Activated CD4-positive, alpha-beta T cell treated with anti-CD3 and anti-CD28 coated beads, Interleukin-10, Interleukin-2, amounts not matched to agents 100 ng/mL and 50 ng/mL, durations not matched to agents 16 hours and 8 hours (primary cell): ENCODE measurements at places on chromosomes 16 and 17.

DNA sequence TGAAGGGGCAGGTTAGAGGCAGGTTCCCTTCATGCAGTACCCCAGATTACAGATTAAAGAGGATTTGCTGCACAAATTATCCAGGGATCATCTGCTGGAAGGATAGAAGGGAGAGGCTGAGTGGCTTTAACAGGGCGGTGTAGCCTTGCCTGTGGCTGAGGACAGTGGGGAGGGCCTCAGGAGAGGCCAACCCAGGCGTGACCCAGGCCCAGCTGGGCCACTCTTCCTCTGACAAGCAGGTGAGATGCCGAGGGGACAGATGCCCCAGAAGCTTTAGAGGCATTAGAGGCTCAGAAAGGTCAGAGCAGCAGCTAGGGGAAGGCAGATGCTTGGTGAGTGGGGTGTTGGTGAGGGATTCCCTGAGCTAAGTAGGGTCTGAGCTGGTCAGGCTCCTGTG lies 18.1 kb upstream of the MTMR4 start:
- no peak for DNase-seq

- no peak for DNase-seq
Observed at GRCh38 chr17:14793237-14793636, 471.9 kb downstream of the PMP22 start.

DNA sequence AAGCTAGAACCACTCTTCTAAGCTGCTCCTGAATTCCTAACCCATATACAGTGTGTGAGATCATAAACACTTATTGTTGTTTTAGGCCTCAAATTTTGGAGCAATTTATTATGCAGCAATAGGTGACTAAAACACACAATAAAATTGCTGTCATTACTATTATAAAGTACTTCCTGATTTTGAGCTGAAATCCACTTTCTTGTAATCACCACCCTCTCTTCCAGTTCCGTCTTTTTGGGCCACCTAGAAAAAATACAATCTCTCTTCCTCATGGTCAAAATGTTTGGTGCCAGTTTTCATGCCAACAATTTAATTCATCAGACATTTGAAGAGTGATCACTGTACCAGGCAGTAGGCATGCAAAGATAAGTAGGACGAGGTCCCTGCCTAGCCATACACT lies 43.3 kb upstream of the NF1 start:
- DNase-seq, result no peak

DNA sequence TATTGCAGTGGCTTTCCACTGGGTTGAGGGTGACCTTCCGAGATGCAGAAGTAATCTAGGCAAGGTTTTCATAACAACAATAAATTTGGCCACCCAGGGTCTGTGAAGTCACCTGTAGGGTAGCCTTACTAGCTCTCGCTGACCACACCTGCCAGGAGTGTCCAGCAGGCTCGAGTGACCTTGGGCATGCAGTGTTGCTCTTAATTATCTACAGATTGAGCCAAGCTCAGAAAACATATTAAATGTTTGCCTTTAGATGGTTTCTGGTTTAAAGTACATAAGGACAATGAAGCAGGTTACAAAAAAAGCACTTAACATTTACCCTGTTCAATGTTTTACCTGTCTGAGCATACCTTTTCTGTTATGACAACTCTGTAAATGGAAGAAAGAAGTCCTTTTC lies 1.8 kb downstream of the TBC1D24 start:
- no peak for DNase-seq

DNA sequence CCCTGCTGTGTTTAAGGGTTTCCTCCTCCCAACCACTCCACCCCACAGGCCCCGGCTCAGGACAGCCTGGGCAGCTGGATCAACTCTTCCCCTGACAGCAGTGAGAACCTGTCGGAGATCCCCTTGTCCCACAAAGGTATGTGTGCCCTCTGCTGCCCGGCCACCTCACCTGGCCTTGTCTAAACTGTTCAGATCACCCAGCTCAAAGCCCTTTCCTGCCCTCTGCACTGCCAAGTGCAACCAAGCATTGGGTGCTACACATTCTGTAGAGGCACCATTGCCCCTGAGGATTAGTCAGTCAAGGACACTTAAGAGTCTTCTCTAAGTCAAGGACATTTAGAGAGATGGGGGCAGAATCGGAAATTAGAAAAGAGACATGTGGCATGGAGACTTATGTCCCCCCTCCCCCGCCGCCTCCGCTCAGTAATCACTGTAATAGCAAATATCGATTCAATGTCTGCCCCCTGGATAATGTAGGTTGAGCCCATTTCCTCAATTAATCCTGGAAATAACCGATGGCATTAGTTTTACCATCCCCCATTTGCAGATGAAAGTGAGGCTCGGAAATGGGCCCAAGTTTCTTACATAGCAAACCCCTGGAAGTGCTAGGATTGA lies 8.1 kb downstream of the BTBD17 start:
- DNase-seq, result no peak

DNA sequence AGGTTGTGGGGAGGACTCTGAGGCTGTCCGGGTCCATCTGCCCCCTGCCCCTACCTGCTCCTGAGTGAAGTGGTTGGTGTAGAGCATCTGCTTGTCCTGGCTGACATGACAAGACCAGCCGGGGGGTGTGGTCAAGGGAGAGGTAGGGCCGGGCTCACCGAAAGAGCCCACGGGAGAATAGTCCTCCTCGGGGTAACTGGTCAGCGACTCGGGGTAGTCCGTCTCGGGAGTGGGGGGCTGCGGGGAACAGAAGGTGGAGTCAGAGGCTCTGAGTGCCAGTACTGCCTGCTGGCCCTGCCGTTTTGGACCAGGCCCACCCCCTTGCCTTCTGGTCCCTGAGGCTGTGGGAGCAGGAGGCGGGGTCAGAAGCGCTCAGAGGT lies 27.8 kb downstream of the ARHGAP27 start:
- DNase-seq, result no peak

- DNase-seq, result no peak
Observed at GRCh38 chr16:86986809-86987487, 330.2 kb downstream of the C16orf95 start.

DNA sequence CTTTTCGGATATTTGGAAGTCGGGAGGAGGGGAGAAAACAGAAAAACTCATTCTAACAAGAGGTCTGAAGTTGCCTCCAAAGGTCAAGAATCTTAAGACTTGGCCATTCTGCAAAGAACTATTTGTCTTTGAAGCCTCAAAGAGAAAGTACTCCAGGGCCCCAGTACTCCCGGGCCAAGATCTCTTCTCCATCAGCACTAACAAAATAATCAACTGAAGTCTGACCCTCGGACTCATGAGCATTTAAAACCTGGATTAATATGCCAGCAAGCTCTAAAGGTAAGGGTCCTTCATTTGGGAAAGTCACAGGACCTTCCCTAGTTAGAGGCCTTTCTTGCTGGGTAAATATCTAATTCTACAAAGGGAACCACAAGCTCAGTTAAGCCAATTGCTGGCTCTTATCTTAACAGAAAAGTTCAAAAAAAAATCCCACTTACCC lies 4.5 kb downstream of the AXIN2 start:
- DNase-seq, result no peak

- DNase-seq, result no peak
Observed at GRCh38 chr17:6241996-6242395, 171.8 kb downstream of the WSCD1 start.

- no peak for DNase-seq
Observed at GRCh38 chr17:75589919-75590303, 2.3 kb downstream of the MYO15B start.

- DNase-seq, result no peak
Observed at GRCh38 chr16:86195863-86196630, 297.1 kb downstream of the IRF8 start.

GRCh38 chr17:54838651-54839421 lies 61.8 kb upstream of the TOM1L1 start:
- no peak for DNase-seq

DNA sequence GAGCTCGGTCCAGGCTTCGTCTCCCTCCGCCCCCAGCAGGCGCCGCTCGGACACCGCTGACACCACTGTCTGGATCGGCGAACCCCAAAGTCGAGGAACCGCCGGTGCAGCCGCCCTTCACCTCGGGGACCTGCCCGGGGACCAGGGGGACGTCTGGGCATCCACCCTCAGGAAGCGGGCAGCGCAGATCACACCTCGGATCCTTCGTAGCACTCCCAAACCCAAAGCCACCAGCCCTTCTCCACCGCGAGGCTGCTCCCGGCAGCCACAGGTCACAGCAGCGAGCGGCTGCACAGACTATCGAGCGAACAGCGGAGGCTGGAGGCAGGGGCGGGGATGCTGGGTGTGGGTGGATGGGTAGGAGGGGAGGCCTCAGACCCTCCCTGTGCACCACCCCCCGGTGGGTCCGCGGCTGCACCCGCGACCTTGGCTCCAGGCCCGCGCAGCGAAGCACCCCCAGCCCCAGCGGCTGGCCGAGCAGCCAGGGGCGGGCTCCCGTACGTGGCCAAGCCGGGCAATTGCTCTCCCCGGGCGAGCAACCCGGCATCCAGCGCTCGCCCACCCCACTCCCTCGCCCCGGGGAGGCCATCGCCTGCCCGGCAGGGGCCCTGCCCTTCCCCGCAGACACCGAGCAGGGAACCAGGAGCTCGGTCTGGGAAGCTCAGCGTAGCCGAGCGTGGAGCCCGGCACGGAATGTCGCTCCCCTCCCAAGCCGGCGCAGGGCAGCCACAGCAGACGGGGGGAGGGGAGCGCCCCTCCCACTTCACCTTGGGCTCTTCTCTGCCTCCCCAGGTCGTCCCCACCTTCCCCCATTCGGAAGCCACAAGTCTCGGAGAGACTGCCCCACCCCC lies 1.0 kb downstream of the SDK2 start:
- peak; percentile 24 for DNase-seq

DNA sequence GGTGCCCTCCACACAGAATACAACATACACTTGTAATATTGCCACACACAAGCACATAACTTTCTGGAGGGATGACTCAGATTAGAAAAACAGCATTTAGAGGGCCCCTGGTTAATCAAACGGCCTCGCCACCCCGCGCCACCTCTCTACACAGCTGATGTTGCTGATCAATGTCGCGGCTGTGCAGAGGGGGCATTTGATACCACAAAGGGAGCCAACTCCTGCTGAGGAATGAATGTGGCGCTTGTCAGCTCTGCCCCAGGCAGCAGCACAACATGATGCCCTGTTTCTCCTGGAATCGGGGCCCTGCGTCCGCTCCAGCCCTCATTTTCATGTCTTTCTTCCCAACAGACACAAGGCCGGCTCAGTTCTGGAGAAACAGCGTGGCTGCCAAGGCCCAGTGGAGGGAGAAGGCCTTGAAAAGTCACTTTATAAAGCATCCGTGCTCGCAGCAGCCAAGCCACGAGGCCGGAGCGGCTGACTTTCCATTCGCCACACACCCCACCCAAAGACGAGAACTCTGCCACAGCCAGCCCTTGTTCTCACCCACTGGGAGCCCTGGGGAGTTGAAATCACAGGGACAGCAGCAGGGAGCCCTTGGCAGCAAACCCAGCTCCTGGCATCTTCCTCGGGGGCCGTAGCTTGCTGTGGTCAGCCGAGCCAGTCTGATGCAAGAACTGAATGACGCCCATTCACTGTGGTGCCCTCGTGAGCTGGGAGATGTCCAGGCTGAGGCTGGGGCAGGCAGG lies 65.6 kb downstream of the XYLT1 start:
- DNase-seq, result no peak

DNA sequence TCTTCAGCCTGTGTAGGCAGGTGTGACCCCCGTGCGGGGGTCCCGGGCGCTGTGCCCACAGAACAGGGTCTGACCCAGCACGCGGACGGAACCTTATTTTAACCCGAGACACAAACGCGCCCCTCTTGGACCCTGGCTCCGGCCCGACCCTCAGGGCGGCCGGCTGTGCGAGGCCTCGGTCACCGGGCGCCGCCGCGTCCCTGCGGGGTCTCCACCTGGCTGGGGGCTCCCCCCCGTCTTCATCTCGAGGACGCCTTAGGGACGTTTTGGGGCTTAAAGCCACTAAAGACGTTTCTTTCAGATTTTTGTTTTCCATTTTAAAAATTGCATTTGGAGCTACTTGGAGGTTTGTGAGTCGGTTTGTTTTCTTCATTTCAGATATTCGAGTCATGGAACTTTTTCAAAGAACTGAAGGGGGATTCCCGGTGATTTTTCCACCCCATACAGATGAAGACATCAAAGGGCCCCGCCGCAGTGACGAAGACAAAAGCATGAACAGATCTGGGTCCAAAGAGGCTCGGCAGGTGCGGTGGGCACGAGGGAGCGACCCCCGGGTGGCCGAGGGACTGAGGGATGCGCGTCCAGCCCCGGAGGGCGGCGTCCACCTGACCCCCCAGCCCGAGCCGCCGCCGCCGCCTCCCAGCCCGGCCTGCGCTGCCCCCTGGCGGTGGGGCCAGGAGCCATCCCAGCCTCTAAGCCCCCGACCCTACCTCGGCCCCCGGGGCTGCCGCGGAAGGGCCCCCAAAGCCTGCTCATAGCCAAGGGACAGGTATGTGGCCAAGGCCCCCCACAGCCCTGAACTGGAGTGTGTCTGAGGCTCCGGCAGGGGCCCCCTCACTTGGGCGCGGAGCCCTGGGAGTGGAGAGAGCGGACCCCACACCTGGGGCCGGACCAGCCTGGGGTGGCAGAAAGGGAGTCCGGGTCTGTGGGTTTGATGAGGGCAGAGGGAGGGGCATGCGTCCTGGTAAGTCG lies 3.8 kb upstream of the CD7 start:
- DNase-seq, result peak; percentile 60

DNA sequence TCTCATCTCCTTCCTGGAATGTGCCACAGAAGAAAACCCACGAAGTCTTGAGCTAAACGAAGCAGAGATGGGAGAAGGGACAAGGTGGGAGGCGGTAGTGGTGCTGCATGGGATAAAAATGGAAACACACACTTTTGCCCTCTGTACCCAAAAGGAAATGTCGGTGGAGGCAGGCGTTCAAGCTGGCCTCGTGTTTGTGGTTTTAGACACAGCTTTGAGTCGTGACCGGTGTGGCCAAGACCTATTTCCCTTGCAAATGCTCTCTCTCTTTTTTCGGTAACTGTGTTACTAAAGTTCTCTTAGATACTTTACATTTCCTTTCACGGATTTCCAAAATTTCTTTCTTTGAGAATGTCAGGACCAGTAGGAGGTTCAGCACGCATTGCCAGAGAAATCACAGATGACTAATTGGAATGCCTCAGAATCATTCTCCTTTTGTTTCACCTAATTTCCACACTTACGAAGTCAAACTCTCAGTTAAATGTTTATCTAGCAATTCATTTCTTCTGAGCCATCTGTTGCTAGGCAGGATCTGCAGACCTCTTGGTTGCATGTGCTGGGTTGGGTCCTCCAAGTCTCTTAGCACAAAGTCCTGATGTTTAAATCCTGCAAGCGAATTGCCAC lies 412.3 kb downstream of the MAF start:
- DNase-seq, result no peak

- peak; percentile 76 for DNase-seq
Observed at GRCh38 chr16:79286646-79287423, 313.7 kb downstream of the MAF start.

DNA sequence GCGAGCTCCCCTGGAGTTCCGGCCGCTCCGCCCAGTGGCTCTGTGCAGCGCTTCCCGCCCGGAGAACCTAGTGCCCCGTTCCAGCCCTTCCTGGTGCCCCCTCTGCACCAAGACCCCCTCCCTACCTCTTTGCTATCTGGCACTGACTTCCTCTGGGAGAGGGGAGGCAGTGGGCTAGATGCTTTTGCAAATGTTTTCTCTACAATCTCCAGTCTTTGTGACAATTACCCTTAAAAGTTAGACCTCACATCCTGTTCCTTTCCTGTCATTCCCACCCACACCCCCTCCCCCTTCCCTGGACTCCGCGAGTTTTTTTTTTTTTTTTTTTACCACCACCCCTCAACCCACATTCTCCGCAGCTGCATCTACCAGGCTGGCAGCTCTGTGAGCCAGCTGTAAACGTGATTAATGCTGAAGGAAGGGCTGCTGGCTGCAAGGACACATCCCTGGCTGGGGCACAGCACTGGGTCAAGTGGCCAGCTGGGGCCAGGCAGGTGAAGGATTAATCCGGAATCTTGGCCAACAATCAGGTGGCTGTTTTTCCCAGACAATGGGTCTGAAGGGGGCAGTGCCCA lies 101.5 kb downstream of the MGAT5B start:
- no peak for DNase-seq

- no peak for DNase-seq
Observed at GRCh38 chr17:6514371-6514770, 42.0 kb downstream of the PITPNM3 start.
